Tibial artery (tissue), 4 donors: ENCODE measurements at places on chromosomes 5 and 9.

GRCh38 chr5:52359261-52359660, 428.5 kb upstream of the ITGA1 start:
- DNase-seq = no peak

GRCh38 chr9:128781187-128782070, 5.6 kb upstream of the TBC1D13 start:
- DNase-seq = no peak

DNA sequence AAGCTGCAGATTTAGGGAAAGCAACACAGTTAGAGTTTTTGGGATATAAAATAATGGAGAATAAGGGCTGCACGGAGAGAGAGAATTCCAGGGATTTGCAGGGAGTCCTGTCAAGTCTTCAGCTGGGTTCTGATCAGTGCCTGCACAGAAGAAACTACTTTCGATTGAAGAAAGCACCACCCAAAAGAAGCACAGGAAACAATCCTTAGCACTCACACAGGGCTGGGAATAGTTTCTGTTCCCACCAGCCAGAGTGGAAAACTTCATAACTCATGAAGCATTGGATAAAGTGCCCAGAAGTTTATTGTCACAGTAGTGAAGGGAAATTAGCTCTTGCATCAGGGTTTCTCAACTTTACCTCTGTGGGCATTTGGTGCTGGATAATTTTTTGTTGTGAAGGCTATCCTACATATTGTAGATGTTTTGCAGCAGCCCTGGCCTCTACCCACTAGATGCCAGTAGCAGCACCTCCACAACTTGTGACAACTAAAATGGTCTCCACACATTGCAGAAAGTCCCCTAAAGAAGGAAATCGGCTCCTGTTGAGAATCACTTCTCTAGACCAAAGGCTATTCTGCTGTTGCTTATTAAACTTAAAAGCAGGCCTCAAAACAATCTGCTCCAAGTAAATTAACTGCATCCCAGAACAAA, 71.0 kb upstream of the FAM120A start:
- DNase-seq = no peak

DNA sequence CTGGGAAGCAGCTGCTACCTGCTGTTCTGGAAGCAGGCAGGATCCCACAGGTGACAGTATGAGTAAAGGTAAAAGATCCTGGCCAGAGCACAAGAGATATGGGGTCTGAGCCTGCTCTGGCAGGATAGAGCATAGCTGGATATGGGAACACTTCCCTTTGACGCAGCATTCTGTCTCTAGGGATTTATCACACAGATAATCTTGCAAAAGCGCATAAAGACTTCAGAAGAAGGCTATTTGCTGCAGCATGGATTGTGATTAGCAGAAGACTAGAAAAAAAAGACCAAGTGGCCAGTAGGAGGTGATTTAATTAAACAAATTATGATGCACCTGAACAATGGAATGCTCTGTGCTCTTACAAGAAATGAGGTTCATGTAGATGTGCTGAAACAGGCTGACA, 52.4 kb upstream of the PWWP2A start:
- DNase-seq = no peak

DNA sequence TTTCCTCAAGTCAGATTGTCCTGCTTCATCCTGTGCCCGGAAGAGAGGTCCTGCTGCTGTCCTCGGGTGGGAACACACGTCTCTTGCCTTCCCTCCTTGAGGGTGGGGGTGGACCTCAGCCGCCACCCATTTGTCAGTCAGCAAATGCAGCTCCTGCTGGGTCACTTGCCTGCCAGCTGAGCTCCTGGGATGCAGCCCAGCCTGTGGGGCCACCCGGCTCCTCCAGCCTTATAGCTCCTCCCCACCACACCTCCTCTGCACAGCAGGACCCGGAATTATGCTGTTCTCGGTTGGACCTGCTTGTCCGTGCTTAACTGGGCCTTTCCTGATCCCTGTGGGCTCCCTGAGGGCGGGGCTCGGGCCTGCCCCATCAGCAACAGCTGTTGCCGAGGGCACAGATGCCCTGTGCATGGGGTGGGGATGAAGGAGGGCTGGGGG, 52.7 kb downstream of the RXRA start:
- DNase-seq = no peak

GRCh38 chr9:101468116-101468515, 32.5 kb upstream of the ALDOB start:
- no peak for DNase-seq

- DNase-seq = no peak
Observed at GRCh38 chr9:84322828-84323227, 17.7 kb downstream of the SLC28A3 start.

GRCh38 chr5:88823201-88823600, 59.8 kb downstream of the MEF2C start:
- no peak for DNase-seq

GRCh38 chr5:94433397-94434163, 184.8 kb downstream of the KIAA0825 start:
- no peak for DNase-seq

GRCh38 chr9:138070815-138071214, 193.2 kb downstream of the CACNA1B start:
- no peak for DNase-seq

GRCh38 chr9:34451135-34451534, 7.2 kb downstream of the FAM219A start:
- no peak for DNase-seq

GRCh38 chr5:178083922-178084321, 29.4 kb upstream of the N4BP3 start:
- no peak for DNase-seq

- DNase-seq = no peak
Observed at GRCh38 chr5:7464182-7464581, 68.2 kb downstream of the ADCY2 start.

GRCh38 chr5:159262859-159263568, at the start of gene UBLCP1:
Gene UBLCP1, plus strand, starts transcription at chr5:159263290. Its CDS starts 5,626 bp downstream, at chr5:159268916.
- DNase-seq = peak; percentile 64

GRCh38 chr9:14403081-14403480, 89.1 kb upstream of the NFIB start:
- DNase-seq = no peak

- DNase-seq = no peak
Observed at GRCh38 chr5:65535529-65535987, 27.4 kb downstream of the CENPK start.

DNA sequence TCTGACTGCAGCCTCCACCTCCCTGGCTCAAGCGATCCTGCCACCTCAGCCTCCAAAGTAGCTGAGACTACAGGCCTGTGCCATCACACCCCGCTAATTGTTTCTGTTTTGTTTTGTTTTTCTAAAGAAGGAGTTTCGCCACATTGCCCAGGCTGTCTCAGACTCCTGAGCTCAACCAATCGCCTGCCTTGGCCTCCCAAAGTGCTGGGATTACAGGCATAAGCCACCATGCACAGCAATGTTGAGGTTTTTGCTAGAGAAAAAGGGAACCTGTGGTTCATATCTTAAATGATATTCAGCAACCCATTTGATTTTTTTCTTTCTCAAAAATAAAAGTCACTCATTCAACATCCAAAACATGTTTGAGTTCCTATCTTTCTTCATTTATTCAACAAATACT, 20.4 kb upstream of the DELE1 start:
- no peak for DNase-seq

GRCh38 chr5:135328128-135328687, 70.8 kb downstream of the MACROH2A1 start:
- no peak for DNase-seq

DNA sequence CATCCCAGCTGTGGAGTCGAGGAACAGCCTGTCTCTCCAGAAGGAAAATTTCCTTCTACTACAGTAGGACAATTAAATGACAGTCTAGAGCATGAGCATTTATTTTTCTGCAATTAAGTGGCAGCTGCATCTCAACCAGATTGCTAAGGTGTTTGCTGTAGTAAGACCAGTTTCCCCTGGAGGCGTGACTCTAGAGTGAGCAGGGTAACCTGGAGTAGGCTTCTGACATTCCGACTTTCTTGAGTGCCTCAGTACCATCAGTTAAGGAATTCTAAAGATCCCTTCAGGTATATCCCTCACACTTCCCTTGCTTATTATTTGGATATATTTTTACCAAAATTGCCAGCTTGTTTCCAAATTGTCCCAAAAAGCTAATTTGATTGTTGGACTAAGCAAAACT, 59.2 kb upstream of the IRX2 start:
- DNase-seq = no peak

DNA sequence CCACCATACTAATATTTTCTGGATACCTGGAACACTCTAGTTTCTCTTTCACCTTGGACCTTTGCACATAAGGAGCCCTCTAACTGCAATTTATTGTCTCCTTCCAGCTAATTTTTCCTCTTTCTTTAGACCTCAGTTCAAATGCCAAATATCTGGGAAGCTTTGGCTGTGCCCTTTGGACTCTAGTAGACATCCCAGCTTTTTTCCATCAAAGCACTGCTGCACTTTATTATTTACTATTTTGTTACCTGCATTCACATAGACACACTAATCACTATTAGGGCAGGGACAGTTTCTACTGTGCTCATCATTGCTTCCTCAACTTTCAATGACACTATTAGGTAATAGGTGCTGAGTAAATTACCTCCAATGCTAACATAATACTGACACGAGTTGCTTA, 2.1 kb downstream of the RIGI start:
- no peak for DNase-seq

DNA sequence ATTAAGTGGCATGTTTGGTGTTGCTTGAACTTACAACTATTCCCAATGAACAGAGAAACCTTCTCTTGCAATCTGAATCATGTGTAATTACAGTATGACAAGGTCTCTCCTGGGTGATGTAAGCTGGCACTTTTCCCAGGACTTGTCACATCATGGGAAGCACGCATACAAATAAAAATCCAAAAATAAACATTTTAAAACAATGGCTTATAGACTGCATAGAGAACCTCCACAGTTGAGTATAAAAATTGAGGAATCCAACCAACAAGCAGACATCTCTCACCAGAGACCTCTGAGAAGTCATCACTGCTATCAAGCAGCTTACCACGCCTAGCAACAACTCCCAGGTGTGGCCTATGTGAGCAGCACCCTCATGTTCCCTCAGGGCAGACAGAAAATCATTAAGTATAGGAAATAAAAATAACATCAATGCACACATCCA, 3.9 kb downstream of the MLLT3 start:
- no peak for DNase-seq

DNA sequence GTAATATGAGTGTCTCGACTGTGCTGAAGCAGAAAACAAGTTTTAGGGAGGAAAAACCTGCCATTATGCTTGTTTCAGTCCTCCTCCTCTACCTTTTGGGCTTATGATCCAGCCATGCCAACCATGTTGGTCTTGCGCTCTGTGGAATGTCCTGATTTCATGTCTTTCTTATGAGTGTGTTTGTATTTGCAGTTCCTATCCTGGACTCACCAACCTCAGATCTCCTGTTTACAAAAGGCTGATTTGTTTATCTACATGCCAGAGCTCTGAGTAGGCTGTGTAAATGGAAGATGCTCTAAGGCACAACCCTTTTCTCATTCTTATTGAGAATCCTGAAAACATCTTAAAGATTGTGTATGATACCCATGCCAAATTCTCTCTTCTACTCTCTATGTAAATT, 138.6 kb downstream of the ARHGEF28 start:
- DNase-seq = no peak

DNA sequence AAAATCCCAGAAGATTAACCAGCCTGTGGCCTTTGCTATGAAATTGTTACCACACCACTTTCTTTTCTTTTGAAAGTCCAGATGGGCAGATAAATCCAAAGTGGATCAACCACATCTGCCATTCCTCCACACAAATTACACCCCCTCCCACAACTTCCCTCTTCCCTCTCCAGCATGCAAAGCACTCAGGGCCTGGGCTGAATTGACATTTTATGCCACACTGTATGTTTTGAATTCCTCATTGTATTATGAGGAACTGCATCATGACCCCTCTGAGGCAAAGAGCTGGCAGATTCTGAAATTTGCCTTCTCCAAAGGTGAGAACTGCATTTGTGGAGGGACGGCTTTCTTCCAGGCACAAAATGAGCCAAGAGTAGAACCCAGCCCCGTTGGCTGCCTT, 589.2 kb upstream of the KLF4 start:
- DNase-seq = peak; percentile 28

GRCh38 chr5:168578538-168579487, at the start of gene PANK3:
Gene PANK3, minus strand, starts transcription at chr5:168579368. Its CDS starts 85 bp downstream, at chr5:168579283.
- DNase-seq = no peak

DNA sequence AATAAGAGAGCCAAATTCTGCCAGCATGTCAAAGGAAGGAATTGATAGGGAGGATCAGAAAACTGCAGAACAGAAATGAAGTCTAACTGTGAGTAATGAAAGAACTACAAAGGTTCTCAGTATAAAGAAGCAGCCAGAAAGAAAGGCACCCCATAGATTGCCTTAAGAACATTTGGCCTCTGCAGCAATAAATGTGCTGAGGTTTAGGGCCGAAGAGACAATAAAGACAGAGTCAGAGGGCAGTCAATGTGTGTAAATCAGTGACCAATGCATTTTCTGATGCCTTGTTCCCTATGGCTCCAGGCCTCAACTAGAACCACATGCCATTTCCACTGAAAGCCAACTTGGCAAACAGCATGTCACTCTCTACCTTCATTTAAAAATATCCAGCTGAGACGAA, 281.0 kb downstream of the HINT1 start:
- DNase-seq = no peak

DNA sequence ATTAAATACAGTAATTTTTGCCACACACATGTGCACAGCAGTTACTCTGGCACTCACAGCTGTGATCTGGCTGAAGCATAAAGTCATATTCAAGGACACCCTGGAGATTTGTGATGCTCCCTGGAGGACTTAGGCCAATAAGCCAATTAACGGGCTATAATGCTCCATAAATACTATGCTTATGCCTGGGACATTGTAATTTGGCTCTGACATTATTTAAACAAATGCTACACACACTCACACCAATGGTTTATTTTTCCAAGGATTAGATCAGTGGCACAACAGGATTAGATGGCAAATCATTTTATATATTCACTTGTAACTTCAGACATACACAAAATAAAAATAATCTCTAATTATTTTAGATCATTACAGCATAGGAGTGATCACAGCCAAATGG, 111.2 kb downstream of the LMNB1 start:
- no peak for DNase-seq

GRCh38 chr9:131640438-131641137, 95.3 kb downstream of the PRRT1B start:
- DNase-seq = no peak

DNA sequence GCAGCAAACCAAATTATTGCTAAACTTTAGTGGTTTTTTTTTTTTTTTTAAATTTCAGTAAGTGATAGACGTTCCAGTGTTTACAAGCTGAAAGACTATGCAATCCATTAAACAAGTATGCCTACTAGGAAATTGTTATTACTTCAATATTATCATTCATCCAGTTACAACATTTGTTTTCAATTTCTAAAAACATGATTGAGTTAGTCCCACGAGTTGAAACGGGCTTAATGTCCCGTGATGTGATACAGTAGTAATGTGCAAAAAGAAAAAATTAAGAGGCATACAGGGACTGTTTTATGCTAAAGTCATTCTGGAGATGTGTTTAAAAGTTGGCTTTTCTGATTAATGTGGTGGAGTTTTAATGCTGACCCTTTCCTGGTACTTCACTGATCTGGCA, 550.3 kb upstream of the DMAC1 start:
- DNase-seq = no peak

DNA sequence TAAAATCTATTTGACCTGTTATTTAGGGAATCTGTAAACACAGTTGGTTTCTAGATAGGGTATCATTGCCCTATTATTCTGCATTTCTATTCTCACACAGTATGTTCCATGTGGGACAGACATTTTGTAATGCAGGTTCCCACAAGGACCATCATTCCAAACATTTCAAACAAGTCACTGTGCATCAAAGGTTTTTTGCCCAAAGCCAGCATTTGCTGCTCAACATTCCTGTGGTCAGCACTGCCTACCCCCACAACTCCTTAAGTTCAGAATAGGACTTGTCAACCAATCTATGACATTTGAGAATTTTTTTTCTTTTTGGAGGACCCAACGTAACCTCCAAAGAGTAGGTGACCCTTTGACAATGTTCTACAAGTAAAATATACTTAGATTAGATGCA, 95.7 kb downstream of the LPAR1 start:
- DNase-seq = no peak
